GM23248 (cell line): ENCODE measurements at places on chromosomes 1 and 21. TPM values are rescaled to one million over a fixed set of nuclear protein-coding genes. Genes with fewer than 3 reads are reported as not detected.

The PRELP gene
- polyA plus RNA-seq = 1.6 and 1.7 TPM in 2 replicates

The LCE1C gene
- polyA plus RNA-seq = not detected in 2 replicates

The GNG4 gene
- polyA plus RNA-seq = 1.2 and 1.6 TPM in 2 replicates

GRCh38 chr1:163797816-163798215 lies 476.1 kb downstream of the NUF2 start:
- DNase-seq = no peak
